ENCODE measurements at places on chromosomes 6 and 20.

DNA sequence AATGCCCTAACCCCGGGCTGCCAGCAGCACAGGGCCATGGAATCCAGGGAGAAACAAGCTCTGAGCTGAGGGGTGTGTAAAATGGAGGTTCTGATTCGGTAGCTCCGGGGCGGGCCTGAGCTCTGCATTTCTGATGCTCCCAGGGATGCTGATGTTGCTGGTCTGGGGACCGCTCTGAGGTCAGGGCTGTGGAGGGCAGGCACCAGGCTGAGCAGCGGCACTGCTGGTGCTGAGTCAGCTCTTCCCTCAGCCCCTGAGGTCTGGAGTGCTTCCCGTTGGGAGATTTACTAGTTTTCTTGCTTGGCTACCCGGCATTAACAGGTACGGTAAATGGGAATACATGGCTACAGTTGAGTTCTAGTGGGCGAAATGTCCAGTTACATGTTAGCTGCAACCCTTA is 18.6 kb upstream of the CST3 start:
- no peak for DNase-seq

GRCh38 chr6:39565956-39566355 is 159.3 kb downstream of the KIF6 start:
- no peak for DNase-seq

GRCh38 chr6:13865141-13865540 is 50.8 kb upstream of the MCUR1 start:
- no peak for DNase-seq

DNA sequence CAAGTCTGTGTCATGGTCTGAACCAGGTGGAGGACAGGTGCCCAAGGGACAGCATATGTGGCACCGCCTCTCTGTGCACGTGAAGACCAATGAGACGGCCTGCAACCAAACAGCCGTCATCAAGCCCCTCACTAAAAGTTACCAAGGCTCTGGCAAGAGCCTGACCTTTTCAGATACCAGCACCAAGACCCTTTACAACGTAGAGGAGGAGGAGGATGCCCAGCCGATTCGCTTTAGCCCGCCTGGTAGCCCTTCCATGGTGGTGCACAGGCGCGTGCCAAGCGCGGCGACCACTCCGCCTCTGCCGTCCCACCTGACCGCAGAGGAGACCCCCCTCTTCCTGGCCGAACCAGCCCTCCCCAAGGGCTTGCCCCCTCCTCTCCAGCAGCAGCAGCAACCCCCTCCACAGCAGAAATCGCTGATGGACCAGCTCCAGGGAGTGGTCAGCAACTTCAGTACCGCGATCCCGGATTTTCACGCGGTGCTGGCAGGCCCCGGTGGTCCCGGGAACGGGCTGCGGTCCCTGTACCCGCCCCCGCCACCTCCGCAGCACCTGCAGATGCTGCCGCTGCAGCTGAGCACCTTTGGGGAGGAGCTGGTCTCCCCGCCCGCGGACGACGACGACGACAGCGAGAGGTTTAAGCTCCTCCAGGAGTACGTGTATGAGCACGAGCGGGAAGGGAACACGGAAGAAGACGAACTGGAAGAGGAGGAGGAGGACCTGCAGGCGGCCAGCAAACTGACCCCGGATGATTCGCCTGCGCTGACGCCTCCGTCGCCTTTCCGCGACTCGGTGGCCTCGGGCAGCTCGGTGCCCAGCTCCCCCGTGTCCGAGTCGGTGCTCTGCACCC is 109.5 kb upstream of the RAB32 start:
- no peak for DNase-seq

- no peak for DNase-seq
Observed at GRCh38 chr20:52200870-52201269, 9.3 kb upstream of the ZFP64 start.

DNA sequence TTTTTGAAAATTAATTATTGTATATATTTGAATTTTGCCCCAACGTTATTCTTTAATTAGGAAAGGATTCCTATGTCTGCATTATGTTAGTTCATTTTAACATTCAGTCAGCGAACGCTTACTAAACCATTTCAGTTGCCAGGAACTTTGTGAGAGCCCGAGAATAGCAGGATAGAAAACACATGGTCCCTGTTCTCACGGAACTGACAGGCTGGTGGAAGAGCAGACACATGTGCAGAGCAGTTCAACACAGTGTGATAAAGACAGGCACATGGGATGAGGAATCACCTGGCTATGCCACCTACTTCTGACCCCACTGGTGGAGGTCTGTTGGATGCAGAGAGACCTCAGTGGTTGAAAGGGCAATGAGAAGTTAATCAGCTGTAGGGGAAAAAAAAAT is 367.2 kb downstream of the EPM2A start:
- no peak for DNase-seq

- no peak for DNase-seq
Observed at GRCh38 chr20:45308117-45308778, at the start of gene MATN4. Gene MATN4 (minus strand): TSS chr20:45308299. CDS start chr20:45305582, 2,717 bp downstream.

DNA sequence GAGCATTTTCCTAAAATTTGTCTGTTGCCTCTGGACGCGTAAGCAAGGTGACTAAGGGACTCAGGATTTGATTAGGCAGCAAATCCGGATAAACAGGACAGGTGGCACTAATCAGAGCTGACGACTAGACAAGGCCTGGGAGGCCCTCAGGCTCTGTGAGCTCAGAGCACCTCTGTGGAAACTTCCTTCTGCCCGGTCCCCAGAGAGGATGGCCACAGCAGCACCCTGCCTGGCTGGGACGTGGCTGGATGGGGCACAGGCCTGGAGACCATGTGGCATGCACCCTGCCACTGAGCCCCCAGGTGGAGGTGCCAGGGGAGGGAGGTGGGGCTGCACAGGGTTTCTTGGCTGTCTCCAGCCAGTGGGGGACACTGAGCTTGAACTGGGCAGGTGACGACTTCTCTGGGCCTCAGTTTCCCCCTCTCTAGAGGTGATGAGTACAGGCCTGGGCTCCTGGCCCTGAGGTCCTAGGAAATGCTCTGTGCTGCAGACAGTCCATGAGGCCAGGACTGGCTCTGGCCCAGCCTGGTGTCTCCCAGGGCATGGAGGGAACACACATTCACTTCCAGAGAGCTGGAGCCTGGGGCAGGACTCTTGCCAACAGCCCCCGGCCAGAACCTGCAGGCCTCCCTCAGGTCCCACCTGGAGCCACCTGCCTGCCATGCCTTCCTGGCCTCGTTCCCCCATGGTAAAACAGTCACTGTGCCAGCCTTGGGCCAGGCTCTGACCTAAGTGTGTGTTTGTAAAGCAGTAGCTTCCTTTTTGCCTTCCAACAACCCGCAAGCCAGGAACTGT is 39.6 kb upstream of the STX16 start:
- DNase-seq = no peak

GRCh38 chr6:68741501-68742386 is 106.7 kb downstream of the ADGRB3 start:
- DNase-seq = no peak

DNA sequence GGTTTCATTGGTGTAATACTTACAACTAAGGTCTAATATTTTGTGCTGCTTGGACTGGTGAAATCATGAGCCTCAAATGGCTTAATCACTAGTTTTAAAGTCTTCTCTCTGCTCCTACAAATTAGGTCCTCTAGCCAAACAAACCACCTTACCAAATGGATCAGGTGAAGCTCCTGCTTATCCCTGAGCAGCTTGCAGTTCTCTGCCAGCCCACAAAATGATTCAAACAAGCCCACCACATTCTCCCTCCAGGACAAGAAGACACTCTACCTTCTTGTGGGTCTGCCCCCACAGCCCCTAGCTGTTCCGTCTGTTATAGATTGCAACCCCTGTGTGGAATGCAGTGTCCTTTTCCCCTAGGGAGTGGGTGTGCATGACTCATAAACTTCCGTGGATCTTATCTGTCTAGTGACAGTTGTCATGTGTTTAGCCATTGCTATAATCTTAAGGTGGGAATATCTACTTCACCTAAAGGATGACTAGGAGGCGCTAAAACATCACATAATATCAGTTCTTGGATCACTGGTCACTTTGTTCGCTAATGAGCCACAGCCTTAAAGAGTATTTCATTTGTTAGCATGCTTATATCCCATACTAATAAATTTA is 940.5 kb upstream of the MANEA start:
- DNase-seq = no peak

DNA sequence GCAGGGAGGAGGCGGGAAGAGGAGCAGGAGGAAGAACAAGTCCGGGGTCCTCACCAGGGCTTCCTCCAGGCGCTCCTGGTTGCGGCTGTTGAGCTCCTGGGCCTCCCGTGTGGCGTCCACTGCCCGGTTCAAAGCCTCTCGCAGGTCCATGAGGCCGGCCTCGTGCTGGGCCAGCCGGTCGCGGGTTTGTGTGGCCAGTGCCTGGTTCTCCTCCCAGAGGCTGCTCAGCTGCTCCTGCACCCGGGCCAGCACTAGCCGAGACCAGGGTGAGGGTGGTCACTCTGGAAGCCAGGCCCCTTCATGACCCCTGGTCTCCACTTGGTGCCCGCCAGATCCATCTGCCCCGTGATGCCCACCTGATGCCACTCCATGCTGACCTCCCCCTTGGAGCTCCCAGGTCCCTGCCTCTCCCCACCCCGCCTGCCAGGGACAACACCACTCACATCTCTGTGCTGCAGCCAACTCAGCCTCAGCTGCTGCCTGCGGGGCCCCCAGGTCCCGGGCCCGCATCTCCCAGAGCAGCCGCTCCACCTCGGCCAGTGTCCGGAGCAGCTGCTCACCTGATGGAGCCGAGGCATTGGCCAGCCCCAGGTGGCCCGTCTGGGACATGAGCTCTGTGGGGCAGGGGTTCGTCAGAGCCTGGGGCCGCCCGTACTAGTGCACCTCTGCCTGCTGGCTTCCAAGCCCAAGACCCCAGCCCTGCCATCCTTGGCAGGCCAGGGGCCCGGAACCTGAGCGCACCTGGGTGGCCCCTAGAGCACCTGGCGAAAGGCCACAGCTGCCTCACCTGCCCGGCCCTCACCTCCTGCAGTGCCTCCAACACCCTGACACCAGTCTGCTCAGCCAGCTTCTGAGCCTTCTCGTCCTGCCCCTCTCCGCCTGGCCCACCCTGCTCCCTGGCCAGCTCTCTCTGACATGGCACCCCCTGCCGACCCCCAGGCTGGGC is 15.9 kb downstream of the ADRM1 start:
- DNase-seq = no peak

GRCh38 chr6:14642842-14643241 is 525.3 kb downstream of the CD83 start:
- DNase-seq = no peak

DNA sequence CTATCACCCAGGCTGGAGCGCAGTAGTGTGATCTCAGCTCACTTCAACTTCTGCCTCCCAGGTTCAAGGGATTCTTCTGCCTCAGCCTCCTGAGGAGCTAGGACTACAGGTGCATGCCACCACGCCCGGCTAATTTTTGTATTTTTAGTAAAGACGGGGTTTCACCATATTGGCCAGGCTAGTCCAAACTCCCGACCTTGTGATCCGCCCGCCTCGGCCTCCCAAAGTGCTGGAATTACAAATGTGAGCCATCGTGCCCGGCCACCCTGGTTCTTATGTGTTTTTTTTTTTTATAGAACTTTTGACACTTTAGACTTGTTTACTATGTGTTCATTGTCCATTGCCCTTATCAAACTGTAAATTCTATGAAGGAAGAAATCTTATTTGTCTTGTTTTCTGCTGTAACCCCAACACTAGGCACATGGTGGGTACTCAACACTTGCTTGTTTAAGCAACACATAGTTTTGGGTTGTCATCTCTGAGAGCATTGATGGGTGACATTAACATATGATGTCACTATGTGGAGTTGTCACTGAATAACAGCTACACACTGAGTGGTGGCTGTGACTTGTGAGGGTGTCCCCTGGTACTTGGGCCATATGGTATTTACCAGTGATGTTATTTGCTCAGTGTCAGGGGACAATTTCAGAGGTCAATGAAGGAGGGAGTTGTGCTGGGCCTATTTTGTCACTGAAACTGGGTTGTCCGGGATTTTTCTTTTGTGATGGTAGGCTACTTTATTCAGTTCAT is 1.5 kb upstream of the PXMP4 start:
- no peak for DNase-seq

- no peak for DNase-seq
Observed at GRCh38 chr20:48414786-48415185, 413.0 kb downstream of the PREX1 start.

- DNase-seq = no peak
Observed at GRCh38 chr6:147255948-147256674, 51.9 kb downstream of the STXBP5 start.

Measured in activated CD4-positive, alpha-beta T cell treated with anti-CD3 and anti-CD28 coated beads for 24 hours (primary cell).